ENCODE measurements at places on chromosomes 4 and X.

GRCh38 chrX:143757887-143758286 lies 37.3 kb upstream of the SPANXN2 start:
- no peak for DNase-seq

DNA sequence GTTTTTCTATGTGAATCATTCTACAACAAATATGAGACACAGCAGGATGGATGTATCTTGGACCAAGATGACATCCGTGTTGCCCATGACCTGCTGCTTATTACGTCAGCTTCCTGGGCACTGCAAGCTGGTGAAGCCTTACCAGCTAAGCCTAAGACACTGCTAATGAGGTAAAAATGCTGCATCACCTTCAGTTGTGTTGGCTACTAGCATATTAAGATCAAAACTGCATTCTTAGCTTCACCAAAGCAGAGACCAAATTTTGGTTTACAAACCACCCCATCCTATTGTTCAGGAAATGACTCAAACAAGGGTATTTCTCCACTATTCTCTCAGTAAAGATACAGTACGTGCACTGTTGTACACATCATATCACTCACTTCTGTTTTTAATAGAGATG lies 50.3 kb downstream of the MAML3 start:
- DNase-seq, result no peak

GRCh38 chr4:169582203-169582602 lies 30.2 kb downstream of the NEK1 start:
- DNase-seq, result no peak

DNA sequence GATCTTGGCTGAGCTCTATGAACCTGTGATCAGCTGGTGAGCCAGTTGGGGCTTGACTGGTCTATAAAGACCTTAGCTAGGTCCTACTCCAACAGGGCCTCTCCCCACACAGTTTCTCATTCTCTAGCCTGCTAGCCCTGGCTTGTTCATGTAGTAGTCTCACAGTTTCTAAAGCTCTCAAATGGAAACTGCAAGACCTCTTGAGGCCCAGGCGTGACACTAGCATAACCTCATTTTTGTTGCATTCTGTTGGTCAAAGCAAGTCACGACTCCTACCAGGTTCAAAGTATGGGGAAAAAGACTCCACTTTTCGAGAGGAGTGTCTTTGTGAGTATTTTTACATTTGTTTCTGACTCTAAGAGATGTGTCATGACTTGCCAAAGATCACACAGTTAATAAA lies 50.9 kb downstream of the CEP44 start:
- DNase-seq, result no peak

- no peak for DNase-seq
These were observed at the start of gene SCML2 for GRCh38 chrX:18354369-18355223. TSS of gene SCML2 (minus strand) at chrX:18354688. CDS start at chrX:18334071, 20,617 bp downstream.

DNA sequence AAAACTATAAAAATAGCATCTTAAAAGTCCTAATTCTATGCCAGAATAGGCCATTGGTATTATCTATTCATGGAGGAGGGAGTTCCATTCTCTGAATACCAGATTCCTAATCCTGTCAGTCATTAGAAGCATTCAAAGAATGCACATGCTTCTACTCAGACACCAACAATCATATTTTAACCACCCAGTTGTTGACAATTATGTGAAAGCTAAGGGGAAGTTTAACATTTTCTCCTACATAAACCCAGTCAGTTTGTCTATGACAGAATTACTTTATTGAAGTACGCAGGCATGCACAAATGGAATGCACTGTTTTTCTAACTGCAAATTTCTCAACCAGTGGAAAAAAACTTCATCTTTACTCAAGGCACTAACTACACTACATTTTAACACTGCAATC lies 69.6 kb upstream of the MTNR1A start:
- no peak for DNase-seq

DNA sequence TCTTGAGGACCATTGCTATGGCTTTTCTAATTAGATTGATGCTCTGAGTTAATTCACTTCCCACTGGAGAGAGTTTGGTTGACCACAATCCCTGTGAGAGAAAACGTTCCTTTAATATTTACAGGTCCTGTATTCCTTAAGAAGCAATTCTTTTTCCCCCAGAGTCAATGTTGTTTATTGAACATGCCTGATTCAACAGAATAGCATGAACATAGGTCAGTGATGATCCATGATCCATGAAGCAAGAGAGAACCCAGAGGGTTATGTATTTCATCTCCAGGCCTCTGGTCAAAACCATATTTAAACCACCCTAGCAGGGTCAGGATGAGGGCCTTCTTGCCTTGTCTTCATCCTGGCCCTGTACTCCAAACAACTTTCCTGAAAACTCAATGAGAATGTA lies 39.4 kb upstream of the EFHC2 start:
- no peak for DNase-seq

DNA sequence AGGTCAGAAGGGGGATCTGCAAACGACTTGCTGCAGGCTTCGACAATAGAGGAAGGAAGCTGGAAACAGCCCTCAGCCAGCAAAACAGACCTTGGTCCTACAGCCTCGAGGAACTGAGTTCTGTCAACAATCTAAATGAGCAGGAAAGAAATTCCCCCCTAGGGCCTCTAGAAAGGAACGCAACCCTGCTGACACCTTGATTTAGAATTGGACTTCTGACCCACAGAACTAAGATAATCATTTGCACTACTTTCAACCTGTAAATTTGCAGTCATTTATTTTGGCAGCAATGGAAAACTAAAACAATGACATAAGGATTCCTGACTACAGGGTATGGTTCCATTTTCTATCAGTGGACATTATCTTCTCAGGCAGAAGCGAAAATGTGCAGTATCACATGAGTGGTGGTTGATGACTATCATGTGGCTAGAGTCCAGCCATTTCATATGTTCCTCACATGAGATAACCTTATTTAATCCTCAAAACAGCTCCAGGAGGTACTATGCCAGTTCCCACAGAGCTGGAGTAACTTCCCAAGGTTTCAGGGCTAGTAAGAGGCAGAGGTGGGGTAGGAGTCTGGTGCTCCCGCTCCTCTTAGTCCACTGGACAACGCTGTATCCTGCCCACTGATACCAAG lies 61.6 kb downstream of the SAT1 start:
- no peak for DNase-seq

GRCh38 chr4:2942037-2942531 lies 21.1 kb downstream of the NOP14 start:
- DNase-seq, result no peak

GRCh38 chrX:21781976-21782375 lies 24.1 kb upstream of the SMPX start:
- DNase-seq, result no peak

- DNase-seq, result no peak
These were observed 152.8 kb downstream of the ADGRA3 start for GRCh38 chr4:22363036-22363435.

GRCh38 chr4:124685851-124686250 lies 26.7 kb downstream of the ANKRD50 start:
- DNase-seq, result no peak

DNA sequence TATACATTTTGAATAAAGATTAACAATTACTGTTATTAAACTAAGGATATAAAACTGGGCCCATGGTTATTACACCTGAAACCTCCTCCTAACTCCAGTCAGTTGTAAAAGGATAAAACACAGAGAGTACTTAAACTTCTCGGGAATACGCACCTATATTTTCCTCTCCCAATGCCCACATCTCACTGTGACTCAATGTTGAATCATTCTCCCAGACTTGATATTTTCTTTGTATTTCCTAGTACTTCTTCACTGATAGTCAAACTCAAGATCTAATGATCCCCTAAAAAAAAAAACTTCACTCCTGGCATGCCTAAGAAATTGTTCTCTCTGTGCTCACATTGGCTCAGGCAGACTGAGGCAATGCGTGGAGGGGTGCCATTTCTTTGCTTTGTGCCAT lies 212.5 kb upstream of the DKK2 start:
- DNase-seq, result no peak

- no peak for DNase-seq
These were observed 1.2 kb upstream of the SLC7A11 start for GRCh38 chr4:138243369-138243768.

DNA sequence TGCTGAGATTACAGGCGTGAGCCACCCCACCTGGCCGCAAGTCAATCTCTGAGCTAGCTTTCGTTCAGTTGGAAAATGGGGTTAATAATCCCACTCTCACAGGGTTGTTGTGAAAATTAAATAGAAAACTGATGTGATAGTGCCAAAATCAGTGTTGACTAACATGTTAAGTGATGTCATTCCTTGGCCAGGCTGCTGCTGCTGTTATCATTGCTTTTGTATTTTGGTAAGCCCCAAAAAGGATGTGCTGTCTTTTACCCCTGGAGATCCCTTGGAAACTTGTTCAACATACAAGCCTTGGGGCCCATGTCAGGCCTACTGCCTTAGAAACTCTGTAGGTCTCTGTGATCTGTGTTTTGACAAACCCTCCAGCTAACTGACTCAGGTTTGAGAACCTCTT lies 106.3 kb downstream of the AFF1 start:
- DNase-seq, result no peak

DNA sequence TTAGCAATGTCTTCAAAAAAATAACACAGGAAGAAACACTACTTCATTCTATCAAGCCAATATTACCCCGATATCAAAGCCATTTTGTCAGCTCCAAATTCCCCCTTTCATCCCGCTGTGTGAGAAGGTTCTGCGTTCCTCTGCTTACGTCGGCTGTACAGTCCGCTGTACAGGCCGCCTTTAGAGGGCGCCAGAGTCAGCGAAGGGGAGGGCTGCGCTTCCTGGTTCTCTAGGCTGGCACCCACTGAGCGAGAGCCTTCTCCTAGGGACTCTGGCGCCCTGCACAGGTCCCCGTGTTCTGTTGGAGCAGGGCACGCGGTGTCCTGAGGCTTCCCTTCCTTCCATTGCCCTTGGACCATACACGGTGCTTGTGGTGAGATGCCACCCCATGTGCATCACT lies 25.3 kb upstream of the CT45A1 start:
- no peak for DNase-seq

GRCh38 chrX:132071254-132071653 lies 48.2 kb downstream of the STK26 start:
- DNase-seq, result no peak

DNA sequence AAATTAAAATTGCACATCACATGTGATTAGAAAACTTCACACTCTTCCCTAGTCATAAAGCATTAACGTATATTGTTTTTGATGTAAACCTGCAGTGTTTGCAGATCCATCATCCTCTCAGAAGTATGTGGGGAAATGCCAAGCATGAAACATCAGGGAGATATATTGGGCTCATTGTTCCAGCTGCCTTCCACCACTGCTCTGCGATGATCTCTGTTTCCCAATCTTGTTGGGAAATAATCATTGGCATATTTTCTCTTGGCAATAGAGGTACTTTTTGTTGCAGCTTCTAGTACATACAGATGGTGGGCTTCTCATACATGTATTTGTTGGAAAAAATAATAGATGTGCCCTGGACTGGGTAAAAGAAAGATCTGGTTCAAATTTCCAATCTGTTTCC lies 466.3 kb upstream of the HS3ST1 start:
- no peak for DNase-seq

GRCh38 chrX:134725103-134725690 lies 66.9 kb upstream of the PLAC1 start:
- no peak for DNase-seq

DNA sequence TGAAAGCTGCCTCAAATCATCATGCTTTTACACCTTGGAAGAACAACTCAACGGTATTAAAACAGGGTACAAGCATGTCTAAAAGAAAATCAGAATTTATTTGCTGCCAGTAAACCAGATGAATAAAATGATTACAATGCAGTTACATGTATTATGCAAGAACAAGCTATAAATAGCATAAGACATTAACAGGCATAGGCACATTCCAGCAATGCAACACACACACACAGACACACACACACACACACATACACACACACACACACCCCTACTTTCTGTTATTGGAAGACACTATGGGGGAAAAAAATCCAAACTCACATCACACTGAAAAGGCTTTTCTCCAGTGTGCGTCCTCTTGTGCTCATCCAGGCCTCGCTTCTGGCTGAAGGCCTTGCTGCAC lies 212.5 kb downstream of the PRDM5 start:
- no peak for DNase-seq

- no peak for DNase-seq
These were observed 209.7 kb downstream of the NWD2 start for GRCh38 chr4:37453999-37454800.

- DNase-seq, result no peak
These were observed 28.8 kb upstream of the SCOC start for GRCh38 chr4:140344621-140345020.

DNA sequence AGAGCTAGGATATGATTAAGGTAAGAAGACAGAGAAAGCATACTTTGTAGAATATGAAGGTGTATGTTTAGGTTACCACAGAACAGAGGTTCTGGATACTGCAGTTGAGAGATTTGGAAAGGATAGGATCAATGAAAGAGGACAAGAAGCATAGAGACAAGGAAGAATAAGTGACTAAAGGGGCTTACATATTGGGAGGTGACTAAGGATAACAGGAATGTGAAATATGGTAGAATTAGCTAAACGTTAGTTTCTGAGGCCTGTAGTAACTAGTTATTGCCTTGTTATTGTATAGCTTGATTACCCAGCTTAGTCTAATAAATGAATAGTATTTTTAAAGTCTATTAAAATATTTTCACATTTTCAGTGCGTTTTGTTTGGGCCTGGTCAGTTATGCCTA lies 38.2 kb downstream of the CENPI start:
- DNase-seq, result no peak

- DNase-seq, result no peak
These were observed 17.0 kb upstream of the HPF1 start for GRCh38 chr4:169774466-169775445.

- DNase-seq, result no peak
These were observed 164.0 kb downstream of the RNF150 start for GRCh38 chr4:140969296-140969695.

DNA sequence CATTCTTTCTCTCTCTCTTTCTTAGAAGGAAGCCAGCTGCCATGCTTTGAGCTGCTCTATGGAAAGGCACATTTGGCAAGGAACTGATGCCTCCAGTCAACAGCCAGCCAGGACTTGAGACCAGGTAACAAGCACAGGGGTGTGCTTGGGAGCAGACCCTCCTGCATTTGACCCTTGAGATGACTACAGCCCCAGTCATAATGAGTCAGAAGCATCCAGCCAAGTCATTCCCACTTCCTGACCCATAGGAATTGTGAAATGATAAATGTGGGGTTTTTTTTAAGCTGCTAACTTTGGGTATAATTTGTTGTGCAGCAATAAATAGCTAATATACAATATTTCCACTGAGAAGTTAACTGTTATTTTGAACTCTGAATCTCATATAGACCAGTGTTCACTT lies 446.9 kb downstream of the GRXCR1 start:
- no peak for DNase-seq

DNA sequence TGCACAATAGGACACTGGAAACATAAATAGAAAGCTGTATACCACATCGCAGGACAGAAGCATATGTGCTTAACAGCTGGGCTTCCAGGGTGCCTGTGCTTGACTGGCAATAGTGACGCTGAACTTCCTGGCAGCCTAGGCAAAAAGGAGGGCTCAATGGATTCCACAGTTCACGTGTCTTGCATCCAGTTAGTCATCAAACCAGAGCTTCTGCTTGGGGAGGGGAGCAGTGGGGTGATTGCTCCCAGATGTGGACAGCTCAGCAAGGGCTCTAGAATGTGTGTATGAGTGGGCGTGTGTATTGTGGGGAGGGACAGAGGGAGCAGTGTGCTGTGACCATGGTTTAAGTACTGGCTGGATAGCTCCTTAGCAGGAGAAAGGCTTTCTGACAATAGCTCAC lies 2.3 kb downstream of the PRRG3 start:
- no peak for DNase-seq

Measured in activated CD4-positive, alpha-beta T cell treated with anti-CD3 and anti-CD28 coated beads, Interleukin-2, amount 50 U/mL, for 24 hours (primary cell).